AG10803 (cell line): ENCODE measurements at places on chromosomes 6 and 20.

DNA sequence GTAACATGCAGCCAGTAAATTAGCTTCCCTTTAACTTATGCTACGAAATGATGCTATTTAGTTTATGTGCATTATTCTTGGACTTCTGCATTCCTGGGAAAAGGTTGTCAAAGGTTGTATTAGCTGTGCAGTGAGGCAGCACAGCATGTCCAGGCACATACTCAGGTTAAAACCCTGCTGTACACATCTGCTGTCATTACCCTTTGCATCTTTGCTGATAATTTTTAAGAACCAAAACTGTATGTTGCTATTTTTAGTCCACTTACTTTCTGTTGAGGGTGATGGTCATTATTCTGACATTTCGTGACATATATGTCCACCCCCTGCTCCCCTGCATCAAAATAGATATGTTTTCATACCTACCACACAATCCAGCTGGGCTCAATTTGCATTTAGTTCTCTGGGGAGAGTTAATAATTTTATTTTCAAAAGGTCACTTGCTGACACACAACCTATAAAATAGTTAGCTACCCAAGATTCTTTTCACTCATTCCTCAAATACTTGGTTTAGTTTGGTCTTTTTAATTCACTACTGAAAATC lies 142.5 kb upstream of the SPACA1 start:
- peak; percentile 45 for DNase-seq

GRCh38 chr6:7175462-7175861 lies 67.7 kb downstream of the RREB1 start:
- DNase-seq = peak; percentile 61

GRCh38 chr6:17884498-17885478 lies 102.6 kb downstream of the KIF13A start:
- peak; percentile 22 for DNase-seq

DNA sequence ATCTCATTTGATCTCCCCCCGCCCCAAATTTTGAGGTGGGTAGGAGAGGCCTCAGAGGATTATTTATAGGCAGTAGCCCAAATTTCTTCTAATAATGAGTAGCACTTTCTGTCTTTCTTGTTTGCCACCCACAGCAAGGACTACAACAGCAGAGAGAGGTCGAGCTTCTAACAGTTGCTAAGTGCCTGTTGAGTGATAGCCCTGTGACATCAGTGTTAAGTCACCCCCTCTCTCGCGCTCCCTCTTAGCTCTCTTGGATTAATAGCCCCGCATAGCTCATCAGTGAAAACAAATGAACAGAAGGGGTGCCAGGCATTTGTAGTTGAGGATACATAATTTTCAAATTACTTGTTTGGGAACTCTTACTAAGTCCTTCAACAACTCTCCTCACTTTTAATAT lies 3.5 kb downstream of the ANKRD60 start:
- DNase-seq = peak; percentile 32

DNA sequence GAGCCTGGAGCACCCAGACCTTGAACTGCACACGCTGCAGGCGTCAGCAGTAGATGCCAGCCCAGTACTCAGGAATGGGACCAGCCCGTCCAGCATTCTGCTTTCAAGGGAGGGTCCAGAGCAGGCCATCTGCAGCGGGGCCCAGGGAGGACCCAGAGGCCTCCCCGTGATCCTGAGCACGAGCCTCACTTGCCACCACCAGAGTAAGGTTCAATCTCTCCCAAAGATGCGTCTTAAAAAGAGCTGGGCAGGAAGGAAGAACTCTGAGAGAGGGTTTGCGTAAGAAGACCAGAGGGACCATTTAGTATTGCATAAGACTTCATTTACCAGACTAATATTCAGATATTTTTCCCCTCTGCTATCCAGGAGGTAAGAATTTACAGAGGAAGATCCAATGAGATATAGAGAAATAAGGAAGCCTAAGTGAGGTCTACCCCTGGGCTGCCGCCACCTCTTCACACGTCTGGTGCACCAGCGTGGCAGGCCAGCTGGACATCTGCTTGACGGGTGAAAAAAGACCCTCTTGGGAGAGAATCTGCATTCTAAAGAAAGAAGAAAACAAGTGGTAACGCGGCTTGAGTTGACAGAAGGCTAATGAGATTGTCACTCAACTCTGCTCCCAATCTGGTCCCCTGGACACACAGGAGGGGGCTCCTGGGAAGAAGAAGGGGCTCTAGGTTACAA lies 107.3 kb downstream of the PRND start:
- no peak for DNase-seq

- peak; percentile 83 for DNase-seq
Observed at GRCh38 chr20:45842169-45842812, 8.7 kb downstream of the SNX21 start.

DNA sequence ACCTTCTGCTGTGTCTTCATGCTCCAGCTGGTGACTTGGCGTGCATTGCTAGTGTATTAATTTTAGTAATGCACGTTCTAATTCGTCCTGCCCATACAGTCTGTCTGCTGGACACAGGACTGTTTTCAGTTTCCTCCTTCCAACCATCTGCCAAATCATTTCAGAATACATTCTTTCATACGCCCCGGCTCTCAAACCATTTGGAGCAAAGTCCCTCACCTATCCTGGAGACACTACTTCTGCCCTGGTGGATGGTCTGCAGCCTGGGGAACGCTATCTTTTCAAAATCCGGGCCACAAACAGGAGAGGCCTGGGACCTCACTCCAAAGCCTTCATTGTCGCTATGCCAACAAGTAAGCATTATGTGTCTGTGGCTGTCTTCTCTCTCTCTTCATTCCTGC lies 60.5 kb downstream of the FNDC1 start:
- DNase-seq = peak; percentile 47

DNA sequence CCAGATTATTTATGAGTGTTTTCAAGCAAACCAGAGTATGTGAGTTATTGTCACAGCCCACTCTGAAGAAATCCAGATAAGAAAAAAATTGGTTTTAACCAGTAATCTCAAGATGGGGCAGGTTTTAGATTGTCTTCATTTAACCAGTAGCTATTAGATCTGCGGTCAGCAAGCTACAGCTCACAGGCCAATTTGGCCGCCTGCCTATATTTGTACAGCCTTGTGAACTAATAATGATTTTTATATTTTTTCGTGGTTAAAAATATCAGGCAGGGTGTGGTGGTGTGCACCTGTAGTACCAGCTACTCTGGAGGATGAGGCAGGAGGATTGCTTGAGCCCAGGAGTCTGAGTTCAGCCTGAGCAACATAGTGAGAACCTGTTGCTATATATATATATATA lies 5.0 kb downstream of the FAM209B start:
- no peak for DNase-seq
